MG63 (cell line): ENCODE measurements at places on chromosomes 11 and 22. TPM values are rescaled to one million over a fixed set of nuclear protein-coding genes. Genes with fewer than 3 reads are reported as not detected.

DNA sequence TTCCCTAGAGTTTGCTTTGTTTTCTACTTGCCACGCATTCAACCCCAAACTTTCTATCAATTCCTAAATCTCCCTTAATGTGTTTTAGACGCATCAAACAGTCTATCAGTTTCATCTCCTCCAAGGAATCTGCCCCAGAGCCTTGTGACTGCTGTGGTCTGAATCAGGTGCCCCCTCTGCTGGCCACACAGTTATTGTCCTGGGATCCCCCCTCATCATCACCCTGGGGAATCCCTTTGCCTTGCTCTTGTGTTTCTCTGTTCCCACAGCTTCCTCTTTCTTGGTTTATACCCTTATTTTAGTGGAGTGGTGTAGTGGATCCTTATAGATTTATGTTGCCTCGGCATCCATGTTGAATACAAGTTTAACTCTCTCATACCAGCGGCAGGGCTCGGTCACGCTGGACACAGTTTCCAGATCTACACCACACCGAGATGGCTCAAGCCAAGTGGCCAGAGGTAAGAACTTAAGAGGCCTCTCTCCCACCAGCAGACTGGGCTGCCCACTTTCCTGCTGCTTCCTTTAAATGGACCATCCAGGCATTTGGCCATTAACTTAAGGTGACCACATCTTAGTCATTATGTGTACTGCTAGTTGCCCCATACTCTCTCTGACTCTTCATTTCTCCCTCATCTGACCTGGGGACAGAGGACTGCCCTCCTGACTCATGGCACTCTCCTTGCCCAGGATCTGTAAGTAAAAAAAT, 8.2 kb downstream of the UPB1 start:
- DNase-seq = peak; percentile 38

DNA sequence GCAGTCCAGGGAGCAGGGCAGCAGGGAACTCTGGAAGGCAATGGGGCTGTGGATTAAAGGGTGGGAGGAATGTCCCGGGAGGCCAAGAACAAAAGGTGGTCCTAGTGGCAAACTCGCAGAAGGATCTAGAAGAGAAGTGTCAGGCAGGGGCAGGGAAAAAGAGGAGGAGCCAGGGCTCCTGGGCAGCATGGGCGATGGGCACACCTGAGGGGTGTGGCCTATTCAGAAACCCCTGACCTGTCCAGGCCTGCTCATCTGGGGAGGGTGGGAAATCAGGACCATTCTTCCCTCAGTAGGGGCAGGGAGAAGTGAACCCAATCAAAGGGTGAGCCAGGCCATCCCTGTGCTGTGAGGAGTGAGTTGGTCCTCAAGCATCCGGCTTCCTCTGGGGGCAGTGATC, 108.6 kb downstream of the TRIM29 start:
- no peak for DNase-seq

- DNase-seq = no peak
Measured at GRCh38 chr11:110508786-110509185, 79.0 kb downstream of the FDX1 start.

DNA sequence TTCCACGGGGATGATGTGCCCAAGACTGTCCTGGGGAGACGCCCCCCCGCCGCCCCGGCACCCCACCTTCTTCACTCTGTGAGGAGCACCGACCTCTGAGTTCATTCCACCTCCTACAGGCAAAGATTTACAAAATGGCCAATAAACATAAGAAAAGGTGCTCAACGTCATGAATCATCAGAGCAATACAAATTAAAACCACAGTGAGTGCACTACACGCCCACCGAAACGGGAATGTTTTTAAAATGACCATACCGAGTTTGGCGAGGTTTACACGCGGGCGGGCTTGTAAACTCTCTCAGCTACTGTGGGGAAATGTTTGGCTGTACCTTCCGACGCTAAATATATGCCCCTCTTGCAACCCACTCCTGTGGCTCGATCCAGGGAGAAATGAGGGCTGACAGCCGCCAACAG, 7.9 kb downstream of the NPTXR start:
- DNase-seq = peak; percentile 66

GRCh38 chr11:78426845-78427244, 9.2 kb upstream of the GAB2 start:
- DNase-seq = no peak

DNA sequence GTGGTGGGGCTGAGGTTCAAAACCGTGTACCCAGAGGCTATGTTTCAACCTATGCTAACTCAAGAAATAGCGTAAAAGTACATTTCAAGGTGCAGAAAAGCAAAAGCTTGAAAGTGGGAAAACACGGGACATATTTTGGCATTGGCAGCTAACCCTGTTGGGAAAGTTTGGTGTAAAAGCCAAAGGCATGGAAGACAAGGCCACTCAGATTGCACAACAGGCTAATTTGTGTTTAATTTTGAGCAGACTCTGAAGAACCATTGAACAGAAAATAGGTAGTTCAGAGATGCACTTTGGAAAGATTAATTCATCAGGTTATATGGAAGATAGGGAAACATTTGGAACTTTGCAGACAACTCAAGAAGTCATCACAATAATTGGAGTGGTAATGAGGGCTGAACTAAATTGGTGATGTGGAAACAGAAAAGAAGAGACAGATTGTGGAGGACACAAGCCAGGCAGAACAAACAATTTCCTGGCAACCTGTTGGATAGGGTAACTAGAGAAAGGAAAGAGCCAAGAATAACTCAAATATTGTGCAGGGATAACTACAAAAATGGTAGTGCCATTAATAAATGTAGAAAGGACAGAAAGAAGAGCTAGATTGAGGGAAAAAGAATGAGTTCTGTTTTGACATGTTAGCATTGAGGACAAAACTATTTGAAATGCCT, 140.5 kb upstream of the PGR start:
- no peak for DNase-seq

DNA sequence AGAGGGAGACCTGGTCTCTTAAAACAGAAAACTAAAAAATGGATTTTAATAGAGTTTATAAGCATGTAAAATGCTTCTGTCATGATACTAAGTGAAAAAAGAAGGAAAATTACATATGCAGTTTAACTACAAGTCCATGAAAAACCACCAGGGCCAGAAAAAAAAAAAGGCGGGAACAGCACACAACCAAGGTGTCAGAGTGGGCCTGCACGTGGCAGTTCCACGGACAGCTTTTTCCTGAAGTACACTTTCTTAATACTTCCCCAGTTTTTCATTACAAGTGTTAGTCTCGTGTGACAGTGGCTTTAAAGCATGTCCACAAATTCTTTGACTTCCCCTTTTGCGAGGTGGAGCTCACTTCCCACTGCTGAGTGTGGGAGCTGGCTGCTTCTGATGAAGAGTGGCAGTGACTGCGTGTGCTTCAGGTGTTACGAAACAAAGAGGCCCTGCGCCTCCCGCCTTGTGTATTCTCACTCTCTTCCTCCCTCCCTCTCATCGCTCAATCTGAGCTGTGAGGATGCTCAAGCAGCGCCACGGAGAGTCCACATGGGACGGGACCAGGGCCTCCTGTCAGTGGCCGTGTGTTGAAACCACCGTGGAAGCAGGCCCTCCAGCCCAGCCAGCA, 16.4 kb downstream of the PPM1F start:
- no peak for DNase-seq

- DNase-seq = no peak
Measured at GRCh38 chr11:13354335-13354734, 76.7 kb downstream of the BMAL1 start.

DNA sequence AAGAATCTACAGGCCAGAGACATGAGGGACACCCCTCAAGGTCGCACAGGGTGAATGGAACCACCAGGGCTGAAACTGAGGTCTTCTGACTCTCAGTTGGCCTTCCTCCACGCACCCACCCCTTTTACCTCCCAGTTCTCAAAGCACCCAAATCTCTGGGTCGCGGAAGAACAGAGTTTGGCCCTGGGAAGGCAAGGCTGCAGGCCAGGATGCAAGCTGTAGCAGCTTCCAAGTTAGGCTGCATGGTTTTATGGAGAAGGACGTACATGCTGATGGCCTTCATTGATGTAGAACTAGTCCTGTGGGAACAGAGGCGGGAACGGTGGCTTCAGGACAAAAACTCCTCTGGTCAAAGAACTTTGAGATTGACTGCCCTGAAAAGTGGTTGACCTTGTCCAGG, 143.5 kb upstream of the B3GAT1 start:
- DNase-seq = no peak

The SPA17 gene
- total RNA-seq = 19.0 and 32.4 TPM in 2 replicates

The PLA2G3 gene
- not detected in 2 replicates for total RNA-seq

DNA sequence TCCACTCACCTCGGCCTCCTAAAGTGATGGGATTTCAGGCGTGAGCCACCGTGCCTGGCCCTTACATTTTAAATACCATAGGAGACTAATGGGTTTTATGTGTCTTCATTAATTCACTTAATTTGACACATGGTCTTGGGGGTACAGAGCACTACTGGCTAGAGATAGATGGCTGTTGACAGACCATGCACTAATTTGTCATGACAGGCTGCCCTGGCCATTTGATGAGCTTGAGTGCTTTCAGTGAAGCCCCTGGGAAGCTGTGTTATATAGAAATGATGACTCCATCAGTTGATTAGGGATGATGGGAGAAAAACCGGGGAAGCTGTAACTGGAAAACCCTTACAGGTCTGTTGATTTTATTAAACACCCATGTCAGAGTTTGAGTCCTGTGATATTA, 6.6 kb downstream of the PHF5A start:
- DNase-seq = no peak

DNA sequence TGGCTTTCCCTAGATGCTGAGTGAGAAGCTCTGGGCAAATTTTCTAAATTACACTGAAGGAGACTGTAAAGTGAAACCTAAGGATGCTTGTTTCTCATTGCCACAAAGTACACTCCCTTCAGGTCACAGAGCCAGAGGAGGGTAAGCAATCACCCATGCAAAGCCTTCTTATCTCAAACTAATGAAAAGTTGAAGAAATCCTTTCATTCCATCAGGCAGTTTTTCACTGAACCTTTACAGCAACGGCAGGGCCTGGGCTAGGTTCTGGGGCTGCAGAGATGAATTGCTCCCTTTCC, 106.2 kb downstream of the RASSF10 start:
- no peak for DNase-seq

GRCh38 chr11:10608584-10608983, 40.1 kb upstream of the LYVE1 start:
- no peak for DNase-seq

DNA sequence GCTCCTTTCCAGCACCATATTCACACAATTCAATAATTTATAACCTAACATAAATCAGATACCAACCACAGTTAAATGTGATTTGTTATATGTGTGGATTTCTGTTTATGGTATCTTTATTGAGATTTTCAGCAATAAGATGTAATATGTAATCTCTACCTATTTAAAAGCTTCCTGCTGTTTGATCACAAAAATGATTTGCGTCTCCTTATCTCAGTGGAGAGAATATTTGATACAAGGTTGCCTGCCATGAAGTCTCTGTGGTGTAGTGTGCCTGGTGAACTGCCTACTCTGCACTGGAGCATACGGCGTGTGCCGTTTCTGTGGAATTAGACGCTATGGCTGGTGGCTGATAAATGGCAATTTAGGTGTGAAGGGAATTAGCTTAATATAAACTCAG, 741.1 kb downstream of the NELL1 start:
- DNase-seq = no peak

- no peak for DNase-seq
Measured at GRCh38 chr11:99383648-99384245, 363.0 kb downstream of the CNTN5 start.

The LAYN gene
- 57.3 and 72.7 TPM in 2 replicates for total RNA-seq

The CARNS1 gene
- not detected in 2 replicates for total RNA-seq

The SLC22A6 gene
- not detected in 2 replicates for total RNA-seq

GRCh38 chr11:109971184-109971523, 122.0 kb upstream of the ZC3H12C start:
- DNase-seq = no peak

GRCh38 chr11:6875761-6876160, 664 bp upstream of the OR10A4 start:
- no peak for DNase-seq

DNA sequence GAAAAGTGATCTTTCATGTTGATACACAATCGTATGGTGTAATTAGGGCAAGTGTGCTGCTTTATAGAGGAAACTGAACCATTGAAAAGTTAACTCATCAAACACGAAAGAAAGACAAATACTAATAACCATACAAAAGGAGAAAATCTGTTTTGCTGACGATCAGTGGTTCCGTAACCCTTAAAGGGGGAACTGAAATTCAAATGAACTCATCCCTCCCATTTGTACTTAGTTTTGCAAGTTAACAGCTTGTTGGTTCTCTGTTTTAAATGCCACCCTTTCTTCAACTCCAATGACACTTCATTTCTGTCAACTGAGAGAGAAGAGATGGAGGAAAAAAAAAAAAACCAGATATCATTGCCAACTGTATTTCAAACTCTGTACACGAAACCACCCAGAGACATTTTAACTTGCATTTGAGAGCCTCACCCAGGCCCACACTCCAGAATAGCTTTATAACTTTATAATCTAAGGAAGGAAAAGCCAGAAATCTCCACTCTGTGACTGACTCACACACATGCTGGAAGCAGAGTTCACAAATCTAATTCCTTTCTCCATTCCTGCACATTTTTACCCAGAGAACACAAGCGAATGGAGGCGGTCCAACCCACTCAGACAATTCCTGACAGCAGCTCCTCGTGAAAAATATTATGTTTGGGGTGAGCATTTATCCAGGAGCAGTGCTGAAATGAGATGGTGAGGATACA, 17.4 kb upstream of the CSNK2A3 start:
- DNase-seq = no peak

The RFPL3 gene
- total RNA-seq = not detected in 2 replicates

GRCh38 chr11:33575311-33575710, 125.3 kb downstream of the C11orf91 start:
- DNase-seq = no peak
